HL-60 (cell line): ENCODE measurements at places on chromosomes 1 and 21.

GRCh38 chr1:202171292-202172014 is 11.1 kb upstream of the PTPN7 start:
- DNase-seq: no peak

- DNase-seq: no peak
These were observed 54.7 kb downstream of the NDUFS5 start for GRCh38 chr1:39080831-39081270.

- no peak for DNase-seq
These were observed 37.4 kb downstream of the ABCG1 start for GRCh38 chr21:42256316-42256715.

- no peak for DNase-seq
These were observed 8.8 kb upstream of the P3R3URF start for GRCh38 chr1:46184920-46185658.
